Stimulated activated CD8-positive, alpha-beta memory T cell treated with anti-CD3 and anti-CD28 coated beads, Interleukin-4, amount 100 ng/mL, for 1 hour (primary cell): ENCODE measurements at places on chromosomes 3 and 15.

- no peak for DNase-seq
Measured at GRCh38 chr15:25862472-25863110, 536 bp downstream of the ATP10A start.

DNA sequence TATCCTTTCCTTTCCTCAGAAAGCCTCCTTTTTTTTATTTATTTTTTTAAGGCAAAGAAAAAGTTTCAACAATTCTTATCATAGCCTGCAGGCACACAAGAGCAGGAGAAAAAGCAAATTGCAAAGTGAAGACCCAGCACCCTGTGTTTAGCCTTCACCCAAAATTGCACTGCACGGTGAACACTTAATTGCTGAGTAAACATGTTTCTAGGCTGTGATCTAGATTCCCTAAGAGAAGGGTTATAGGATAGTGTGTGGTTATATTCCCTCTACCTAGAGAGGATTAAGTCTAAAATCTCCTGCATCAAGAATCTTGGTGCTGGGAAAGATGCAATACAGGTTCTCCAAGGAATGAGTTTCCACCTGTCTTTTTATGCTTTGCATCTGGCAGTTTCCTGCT is 70.2 kb upstream of the BFSP2 start:
- DNase-seq = no peak

DNA sequence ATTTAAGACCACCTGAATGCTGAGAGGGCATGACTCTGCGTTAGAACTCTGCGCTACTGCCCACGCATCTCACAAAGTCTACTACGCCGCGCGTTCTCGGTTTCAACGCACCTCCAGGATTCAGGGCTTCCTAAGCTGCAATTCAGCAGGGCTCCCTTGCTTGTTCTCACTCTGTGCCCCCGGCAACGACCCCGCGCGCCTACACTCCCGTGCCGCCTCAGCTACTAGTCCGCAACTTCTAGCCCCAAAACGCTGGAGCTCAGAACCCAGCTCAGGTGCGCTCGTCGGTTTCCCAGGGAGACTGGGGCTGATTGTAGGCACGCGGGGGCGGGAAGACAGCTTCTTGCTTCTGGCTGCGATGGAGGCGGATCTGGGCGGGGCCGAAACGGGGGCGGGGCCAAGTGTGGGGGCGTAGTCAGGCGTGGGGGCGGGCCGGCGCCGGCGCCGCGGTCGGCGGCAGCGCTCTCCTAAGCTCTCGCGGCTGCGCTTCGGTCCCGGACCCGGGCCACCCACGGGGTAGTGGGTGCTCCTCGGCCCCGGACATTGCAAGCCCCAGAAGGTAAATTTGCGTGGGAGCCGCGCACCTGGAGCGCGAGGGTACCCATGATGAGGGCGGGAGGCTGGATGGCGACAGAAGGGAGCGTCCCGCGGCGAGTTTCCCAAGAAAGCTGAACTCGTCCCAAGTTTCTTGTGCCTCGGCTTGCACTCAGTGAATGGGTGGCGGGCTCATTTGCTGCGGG is at the start of gene ARHGEF26:
ARHGEF26 (plus strand) TSS at position 430 of the 740 bp plus-strand sequence. CDS start 603 bp downstream, outside the sequence.
- peak; percentile 24 for DNase-seq

- DNase-seq = no peak
Measured at GRCh38 chr3:79284781-79285180, 483.0 kb downstream of the ROBO1 start.

DNA sequence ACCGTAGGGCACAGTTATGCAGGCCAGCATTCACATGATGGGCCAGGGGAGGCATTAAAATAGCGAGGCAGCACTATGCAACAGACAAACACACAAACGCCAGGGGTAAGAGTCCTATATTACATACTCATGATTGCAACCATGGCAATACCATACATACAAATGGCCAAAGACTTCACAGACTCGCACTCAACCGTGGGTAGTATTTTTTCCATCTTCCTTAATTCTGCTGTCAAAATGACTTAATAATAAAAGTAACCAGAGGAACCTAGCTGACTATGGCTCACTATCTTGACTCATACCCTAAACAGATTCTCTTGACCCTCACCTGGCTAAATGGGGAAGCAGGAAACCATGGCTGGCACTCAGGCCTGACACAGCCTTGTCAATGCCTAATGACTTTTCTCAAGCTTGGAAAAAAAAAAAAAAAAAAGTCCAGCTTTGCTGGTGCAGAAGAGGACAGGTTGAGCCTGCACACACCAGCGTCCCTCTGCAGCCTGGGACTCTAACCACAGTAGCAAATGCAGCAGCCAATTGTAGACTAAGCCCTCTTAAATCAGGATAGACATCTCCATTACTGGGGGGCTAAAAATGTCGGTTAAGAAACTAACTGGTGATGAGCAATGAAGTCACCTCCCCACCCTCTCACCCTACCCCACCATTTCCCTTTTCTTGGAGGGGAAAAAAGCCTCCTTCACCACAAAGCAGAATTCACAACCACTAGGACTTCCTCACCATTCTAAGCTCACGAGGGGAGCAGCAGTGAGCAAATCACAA is 23.1 kb downstream of the CCDC12 start:
- DNase-seq = no peak

DNA sequence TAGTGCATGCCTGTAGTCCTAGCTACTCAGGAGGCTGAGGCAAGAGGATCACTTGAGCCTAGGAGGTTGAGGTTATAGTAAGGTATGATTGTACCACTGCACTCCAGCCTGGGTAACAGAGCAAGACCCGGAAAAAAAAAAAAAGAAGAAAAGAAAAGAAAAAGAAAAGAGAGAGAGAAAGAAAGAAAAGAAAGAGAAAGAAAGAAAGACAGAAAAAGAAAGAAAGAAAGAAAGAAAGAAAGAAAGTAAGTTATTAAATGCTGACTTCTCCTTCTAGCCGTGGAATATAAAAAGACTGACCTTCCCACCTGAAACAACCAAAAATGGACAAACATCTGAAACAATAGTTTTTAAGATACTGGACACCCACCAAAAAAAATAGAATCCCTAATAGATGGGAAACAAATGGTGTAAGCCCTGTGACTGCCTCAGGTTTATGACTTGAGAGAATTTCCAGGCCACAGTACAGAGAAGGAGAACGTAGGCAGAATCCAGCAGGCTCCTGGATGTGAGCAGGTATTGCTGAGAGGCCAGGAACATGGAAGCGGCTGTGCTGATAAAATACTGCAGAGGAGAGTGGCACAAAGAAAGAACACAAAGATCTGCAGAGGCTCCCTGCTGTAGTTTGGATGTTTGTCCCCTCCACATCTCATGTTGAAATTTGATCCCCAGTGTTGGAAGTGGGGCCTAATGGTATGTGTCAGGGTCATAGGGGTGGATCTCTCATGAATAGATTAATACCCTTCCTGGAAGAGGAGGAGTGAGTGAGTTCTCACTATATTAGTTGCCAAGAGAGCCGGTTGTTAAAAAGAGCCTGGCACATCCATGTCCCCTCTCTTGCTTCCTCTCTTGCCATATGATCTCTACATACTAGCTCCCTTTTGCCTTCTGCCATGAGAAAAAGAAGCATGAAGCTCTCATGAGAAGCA is 41.8 kb upstream of the PRSS50 start:
- no peak for DNase-seq

DNA sequence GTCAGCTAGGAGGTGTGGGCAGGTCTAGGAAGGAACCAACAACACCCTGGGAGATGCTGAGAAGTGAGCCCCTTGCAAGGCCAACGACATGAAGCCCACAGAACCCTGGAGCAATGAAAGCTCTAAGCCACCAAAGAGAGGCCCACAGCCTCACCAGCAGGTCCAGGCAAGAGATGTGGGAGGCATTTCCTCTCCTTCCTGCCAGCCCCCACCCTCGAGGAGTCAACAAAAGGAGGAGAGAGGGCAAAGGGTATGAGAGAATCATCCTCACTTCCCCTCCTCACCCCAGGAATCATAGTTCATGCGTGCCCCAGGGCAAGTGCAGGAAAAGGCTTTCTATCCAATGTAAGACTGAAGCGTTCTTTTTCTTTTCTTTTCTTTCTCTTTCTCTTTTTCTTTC is 195.8 kb downstream of the SHQ1 start:
- no peak for DNase-seq

GRCh38 chr3:68441054-68441453 is 491.3 kb downstream of the TAFA4 start:
- DNase-seq = no peak

- no peak for DNase-seq
Measured at GRCh38 chr3:43867436-43868072, 176.8 kb downstream of the ABHD5 start.

DNA sequence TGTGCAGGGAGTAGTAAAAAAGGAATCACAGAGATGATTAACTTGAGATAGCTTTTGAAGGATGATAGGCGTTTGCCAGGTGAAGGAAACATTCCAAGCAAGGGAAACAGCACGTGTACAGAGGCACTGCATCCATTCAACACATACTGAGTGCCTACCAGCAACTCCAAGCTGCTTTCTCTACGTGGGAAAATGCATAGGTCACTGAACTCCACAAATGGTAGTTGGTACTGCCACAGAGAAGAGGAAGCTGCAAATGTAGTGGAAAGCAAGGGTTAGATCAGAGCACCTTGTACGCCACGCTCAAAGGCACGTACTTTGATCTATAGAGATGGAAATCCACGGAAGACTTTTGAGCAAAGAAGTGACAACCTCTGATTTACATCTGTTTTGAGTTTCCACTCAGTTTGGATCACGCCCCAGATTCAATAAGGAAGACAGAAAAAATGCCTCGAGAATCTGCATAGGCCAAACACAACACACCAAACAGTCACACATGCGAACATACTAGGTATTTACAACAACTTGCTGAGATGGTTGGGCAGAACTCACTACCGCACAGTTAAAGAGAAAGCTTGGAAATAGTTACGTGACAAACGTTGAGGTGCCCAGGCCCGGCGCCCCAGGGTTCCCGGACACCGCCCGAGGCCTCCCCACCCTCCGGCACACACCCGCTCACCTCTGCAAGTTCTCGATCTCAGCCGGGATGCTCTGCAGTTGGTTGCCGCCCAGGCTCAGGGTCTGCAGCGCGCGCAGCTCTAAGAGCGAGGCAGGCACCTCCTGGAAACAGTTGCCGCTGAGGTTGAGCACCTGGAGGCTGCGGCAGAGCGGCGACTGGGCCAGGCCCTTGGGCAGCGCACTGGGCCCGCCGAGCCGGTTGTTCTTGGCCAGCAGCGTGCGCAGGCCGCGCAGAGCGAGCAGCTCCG is 826 bp downstream of the LRRC58 start:
- DNase-seq = peak; percentile 13

DNA sequence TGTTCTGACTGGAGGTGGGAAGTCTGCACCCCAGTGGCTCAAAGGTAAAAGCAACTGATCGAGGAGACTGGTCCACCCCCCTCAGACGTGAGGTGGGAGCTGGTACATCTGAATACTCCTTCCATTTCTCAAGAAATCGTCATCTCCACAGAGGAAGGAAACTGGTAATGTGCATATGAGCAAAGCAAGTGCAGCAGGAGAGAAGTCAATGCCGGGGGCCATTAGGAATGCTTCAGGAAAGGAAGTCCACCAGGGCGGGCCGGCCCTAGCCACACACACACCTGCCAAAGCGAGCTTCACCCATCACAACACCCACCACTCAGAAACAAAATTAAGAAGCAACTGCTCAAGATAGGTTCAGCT is 8.5 kb downstream of the TBC1D2B start:
- DNase-seq = no peak

DNA sequence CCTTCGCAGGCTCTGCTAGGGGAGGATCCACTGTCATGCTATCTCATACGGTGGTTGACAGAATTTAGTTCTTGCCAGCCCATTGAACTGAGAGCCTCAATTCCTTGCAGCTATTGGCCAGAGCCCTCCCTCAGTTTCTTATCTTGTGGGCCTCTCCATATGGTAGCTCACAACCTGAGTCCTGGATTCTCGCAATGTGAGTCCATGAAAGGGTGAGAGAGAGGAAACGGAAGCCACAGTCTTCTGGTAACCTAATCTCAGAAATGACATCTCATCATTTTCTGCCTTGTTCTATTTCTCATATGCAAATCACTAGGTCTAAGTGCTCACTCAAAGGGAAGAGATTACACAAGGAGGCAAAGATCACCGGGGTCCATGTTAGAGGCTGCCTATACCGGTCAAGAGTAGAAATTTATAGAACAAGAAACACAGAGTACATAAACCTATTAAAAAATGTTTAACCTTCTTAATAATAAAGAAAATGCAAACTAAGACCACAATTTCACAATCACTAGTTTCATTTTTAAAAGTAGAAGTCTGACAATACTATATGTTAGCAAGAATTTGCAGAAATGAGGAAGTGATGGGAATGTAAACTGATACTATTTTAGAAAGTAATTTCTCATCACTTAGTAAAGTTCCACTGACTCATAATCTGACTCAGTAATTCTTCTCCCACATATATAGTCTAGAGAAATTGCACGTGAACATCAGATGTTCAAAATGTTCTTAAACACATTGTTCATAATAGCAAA is 378.4 kb upstream of the AGTR1 start:
- DNase-seq = no peak

- DNase-seq = no peak
Measured at GRCh38 chr3:183478501-183478900, 50.1 kb upstream of the MCF2L2 start.

- DNase-seq = no peak
Measured at GRCh38 chr15:64701051-64701450, 74.3 kb downstream of the RBPMS2 start.

DNA sequence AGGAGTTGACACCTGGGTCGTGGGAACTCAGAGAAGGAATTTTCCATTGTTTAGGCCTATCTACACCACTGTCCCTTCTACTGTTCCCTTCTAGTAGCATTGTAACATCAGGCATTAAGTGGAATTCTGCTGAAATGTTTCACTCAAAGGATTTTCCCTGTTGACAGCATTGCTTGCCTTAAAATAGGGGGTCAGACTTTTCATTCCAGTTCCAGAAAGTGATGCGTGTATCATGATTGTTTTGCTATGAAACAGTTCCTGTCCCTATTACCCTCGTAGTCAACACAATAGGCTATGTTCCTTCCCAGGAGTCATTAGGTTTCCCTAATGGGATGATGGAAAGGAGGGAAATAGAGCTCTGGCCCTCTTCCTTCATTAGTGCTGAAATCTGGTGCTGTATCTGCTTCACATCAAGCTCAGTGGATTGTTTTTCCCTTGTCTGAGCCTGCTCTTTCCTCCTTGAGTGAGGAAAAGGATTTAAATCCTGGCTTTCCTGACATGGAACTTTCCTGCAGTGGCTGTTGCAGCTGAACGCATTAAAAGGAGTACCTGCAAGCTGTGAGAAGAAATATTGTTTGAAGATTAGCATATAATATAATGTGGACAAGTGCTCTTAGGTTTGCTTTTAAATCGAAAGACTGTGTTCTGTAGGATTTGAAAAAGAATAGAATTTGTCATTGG is 195.9 kb downstream of the KLHL25 start:
- DNase-seq = no peak

DNA sequence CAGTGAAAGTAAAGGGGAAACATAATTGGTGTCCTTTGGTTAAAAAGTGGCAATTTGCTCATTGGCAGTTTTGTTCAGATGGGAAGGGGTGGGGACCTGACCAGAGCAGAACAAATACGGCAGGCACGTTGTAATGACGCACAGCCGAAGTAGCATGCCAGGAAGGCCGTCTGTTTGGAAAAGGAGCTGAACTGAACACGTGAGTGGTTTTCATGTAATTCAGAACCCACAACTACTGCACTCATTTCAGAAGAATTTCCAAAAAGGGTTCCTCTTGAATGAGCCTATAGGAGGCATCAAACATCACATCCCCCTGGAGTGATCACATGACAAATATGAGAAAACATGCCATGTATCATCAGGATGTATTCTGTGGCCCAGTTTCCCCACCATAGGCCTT is 42.9 kb upstream of the LMCD1 start:
- DNase-seq = no peak
